SW480 (cell line): ENCODE measurements at places on chromosomes 7 and 10.

DNA sequence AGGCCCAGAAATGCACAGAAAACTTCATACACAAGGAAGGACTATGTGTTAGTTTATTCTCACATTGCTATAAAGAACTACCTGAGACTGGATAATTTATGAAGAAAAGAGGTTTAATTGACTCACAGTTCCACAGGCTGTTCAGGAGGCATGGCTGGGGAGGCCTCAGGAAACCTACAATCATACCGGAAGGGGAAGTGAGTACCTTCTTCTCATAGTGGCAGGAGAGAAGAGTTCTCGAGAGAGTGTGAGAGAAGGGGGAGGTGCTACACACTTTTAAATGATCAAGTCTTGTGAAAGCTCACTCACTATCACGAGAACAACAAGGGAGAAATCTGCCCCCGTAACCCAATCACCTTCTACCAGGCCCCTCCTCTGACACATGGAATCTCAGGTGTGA, 16.8 kb upstream of the RAMP3 start:
- no peak for DNase-seq

GRCh38 chr10:120883071-120883470, 31.9 kb downstream of the WDR11 start:
- DNase-seq: no peak

GRCh38 chr10:106540645-106541044, 623.9 kb downstream of the SORCS1 start:
- no peak for DNase-seq

DNA sequence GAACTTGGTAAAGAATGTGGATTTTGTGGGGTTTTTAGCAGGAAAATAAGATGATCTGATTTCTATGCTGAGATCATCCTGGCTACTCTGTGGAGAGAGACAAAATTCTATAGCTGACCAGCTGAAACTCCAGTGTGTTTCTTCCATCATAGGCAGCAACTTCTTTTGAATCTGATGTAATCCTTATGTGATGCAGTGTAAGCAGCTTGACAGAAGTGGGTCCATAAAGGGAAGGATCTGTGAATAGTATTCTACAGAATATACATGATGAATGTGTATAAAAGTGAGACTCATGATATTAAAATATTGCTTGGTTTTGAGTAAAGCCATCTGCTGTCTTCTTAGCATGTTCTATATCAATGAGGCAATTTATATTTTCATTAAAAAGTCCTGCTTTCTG, 4.4 kb downstream of the MYO3A start:
- DNase-seq: peak; percentile 2

- DNase-seq: no peak
These were observed 9.0 kb downstream of the C10orf71 start for GRCh38 chr10:49307921-49308320.

DNA sequence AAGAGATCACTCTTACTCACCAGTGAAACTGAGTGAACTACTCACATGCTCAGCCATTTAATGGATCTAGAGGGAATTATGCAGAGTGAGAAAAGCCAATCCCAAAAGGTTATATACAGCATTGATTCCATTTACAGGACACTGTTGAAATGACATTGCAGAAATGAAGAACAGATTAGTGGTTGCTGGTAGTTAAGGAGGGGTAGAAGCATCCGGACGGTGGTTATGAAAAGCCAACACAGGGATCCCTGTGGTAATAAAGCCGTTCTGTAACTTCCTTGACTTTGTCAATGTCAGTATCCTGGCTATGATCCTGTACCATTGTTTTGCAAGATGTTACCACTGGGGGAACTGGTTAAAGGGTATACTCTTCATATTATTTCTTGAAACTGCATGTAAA, 253.4 kb downstream of the USP6NL start:
- no peak for DNase-seq
